ENCODE measurements at places on chromosomes 11 and 22. TPM values are rescaled to one million over a fixed set of nuclear protein-coding genes. Genes with fewer than 3 reads are reported as not detected.

SCGB2A2 gene
- 0.59 TPM for polyA plus RNA-seq

GRCh38 chr11:59542142-59542810 lies 30.9 kb downstream of the OR4D9 start:
- no peak overlapping the region for H3K4me3 ChIP-seq
- no peak for DNase-seq
- H3K36me3 ChIP-seq = no peaks in the 10 kb centered on the region
- no peaks in the 10 kb centered on the region for H3K27me3 ChIP-seq
- H3K27ac ChIP-seq = no peak overlapping the region
- no peaks in the 10 kb centered on the region for H3K4me1 ChIP-seq

DNA sequence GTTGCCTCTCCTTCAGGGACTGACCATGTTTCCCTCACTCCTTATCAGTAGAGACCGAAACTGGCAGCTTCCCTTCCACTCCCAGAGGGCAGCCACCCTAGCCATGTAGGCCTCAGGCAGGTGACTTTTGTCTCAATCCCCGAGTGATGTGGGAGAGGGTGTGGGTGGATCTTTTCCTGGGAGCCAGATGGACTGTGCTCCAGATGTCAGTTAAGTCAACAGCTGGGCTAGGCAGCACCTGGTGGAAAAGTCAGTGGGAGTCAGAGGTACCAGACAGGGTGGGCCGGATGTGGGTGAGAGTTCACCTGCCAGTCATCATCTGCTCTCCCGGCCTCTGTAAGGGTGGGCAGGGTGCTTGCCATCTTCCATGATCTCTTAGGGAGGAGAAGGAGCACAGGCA lies 1.9 kb downstream of the BANF1 start:
- peak overlapping the region; percentile 96 for H3K27ac ChIP-seq
- peak overlapping the region; percentile 8 for H3K4me3 ChIP-seq
- H3K27me3 ChIP-seq = no peaks in the 10 kb centered on the region
- DNase-seq = no peak

SLCO2B1 gene
- 1.7 TPM for polyA plus RNA-seq

YAP1 gene
- 42.3 TPM for polyA plus RNA-seq

- DNase-seq = no peak
- no peaks in the 10 kb centered on the region for H3K36me3 ChIP-seq
- H3K27me3 ChIP-seq = no peaks in the 10 kb centered on the region
- no peak overlapping the region for H3K27ac ChIP-seq
- no peaks in the 10 kb centered on the region for H3K4me1 ChIP-seq
Observed at GRCh38 chr22:48851933-48852549, 975.6 kb downstream of the BRD1 start.

DNA sequence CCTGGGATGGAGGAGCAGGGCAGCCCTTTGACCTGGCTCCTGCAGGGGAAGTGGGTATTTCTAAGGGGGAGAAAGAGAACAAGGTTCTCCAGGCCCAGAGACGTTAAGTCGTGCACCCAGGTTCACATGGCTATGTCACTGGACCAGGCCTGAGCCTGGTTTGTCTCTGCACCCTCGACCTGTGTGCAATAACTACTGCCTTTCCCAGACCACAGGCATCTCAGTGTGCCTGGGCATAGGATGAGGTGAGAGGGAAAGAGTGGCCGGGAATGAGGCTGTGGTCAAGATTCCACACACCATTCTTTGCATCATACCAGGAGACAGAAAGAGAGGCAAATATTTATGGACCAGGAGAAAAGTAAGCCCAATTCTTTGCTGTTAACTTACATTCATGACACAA lies 66.8 kb downstream of the PRR5L start:
- no peak overlapping the region for H3K4me3 ChIP-seq
- H3K27me3 ChIP-seq = no peaks in the 10 kb centered on the region
- no peak for DNase-seq
- no peak overlapping the region for H3K27ac ChIP-seq

IFITM2 gene
- polyA plus RNA-seq = 109 TPM

DNA sequence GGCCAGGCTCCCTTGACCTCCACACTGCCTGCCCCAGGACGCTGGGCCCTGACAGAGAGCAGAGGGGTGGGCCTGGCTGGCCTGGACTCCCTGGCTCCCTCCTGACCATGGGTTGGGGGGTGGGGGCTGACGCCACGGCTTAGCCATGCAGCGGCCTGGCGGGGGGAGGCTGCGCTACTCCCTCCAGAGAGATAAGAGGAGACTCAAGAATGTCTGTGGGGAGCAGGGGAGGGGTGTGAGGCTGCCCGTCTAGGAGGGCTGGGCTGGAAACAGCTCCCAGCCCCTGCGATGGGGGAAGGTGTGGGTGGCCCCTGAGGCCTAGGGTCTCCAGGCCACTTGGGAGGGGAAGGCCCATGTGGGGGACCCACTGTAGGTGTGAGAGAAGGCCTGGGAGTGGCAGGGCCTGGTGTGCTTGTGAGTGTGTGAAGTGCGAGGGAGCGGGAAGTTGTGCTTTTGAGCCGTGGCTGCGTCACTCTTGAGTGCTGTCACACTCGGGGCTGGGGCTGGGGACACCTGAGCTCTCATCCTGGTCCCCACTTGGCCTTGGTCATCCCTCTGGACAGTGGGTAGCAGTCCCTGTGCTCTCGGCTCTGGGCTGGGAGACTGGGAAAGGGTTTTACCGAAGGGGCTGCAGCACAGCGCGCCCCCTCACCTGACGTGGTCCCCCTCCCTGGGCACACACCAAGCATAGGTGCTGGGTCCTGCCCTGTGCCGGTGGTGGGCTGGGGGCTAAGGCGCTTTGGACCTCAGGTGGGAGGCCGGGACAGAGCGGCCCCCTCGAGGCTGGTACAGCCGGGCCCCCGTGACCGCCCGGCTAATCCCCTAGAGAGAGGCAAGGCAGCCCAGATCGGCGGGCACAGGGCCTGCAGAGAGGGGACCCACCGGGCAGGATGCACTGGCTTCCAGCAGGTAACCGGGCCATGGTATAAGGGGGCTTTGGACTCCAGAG lies 2.4 kb downstream of the MYRF start:
- H3K27ac ChIP-seq = no peak overlapping the region
- DNase-seq = no peak
- no peak overlapping the region for H3K4me3 ChIP-seq
- H3K36me3 ChIP-seq = no peaks in the 10 kb centered on the region
- peaks cover 9% of the 10 kb centered on the region for H3K27me3 ChIP-seq

RAB3IL1 gene
- polyA plus RNA-seq = 1.7 TPM

- H3K27ac ChIP-seq = peak overlapping the region; percentile 95
- H3K4me3 ChIP-seq = peak overlapping the region; percentile 94
- peak; percentile 88 for DNase-seq
- peaks cover 74% of the 10 kb centered on the region for H3K4me1 ChIP-seq
- H3K36me3 ChIP-seq = no peaks in the 10 kb centered on the region
- no peaks in the 10 kb centered on the region for H3K27me3 ChIP-seq
Observed at GRCh38 chr11:47177846-47178245, 1.2 kb upstream of the ARFGAP2 start.

- peaks cover 35% of the 10 kb centered on the region for H3K4me1 ChIP-seq
- H3K4me3 ChIP-seq = peak overlapping the region; percentile 84
- peak; percentile 31 for DNase-seq
- no peaks in the 10 kb centered on the region for H3K36me3 ChIP-seq
- H3K27me3 ChIP-seq = no peaks in the 10 kb centered on the region
Observed at GRCh38 chr11:10305964-10306918, 1.4 kb downstream of the ADM start.

GLYATL1 gene
- not detected for polyA plus RNA-seq

DNA sequence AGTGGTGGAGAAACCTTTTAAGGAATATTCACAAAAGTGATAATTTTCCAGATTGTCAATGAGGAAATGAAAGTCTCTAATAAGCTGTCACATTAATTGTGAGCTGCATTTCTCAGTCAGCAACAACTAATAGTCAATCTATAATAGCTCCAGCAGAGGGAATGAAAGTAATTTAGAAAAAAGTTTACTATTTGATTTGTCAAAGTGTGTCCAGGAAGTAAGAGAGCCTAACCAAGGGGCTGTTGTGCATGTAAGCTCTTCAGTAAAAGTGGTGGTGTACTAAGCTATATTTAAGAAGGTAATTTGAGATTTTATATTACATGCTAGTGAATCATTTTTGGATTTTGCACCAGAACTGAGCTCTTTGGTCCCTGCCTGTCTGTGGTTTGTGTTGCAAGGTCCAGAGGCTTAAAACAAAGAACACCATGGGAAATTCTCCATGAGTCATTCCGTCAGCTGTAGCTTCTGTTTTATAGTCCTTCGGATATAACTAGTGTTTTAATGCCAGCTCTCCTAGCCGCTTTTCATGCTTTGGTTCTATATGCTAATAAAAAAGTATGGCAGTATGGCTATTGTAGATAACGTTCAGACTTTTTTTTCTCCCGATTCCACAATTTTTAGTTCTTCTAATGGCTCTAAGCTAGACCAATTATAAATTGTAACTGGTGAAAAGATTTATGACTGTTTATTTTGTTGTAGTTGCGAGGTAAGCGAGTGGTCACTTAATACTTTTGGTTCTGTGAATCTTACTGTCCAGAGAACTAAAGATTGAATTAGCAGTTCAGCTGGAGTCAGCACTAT lies 64.6 kb downstream of the ARHGEF12 start:
- peak overlapping the region; percentile 89 for H3K27ac ChIP-seq
- peak overlapping the region; percentile 56 for H3K4me3 ChIP-seq
- H3K27me3 ChIP-seq = no peaks in the 10 kb centered on the region
- H3K36me3 ChIP-seq = no peaks in the 10 kb centered on the region

SMTNL1 gene
- polyA plus RNA-seq = 6.7 TPM

ADAMTS15 gene
- polyA plus RNA-seq = 0.79 TPM

OR5I1 gene
- polyA plus RNA-seq = not detected

OR9G1 gene
- not detected for polyA plus RNA-seq

GRCh38 chr22:47029244-47030074 lies 267.0 kb downstream of the TBC1D22A start:
- no peak overlapping the region for H3K27ac ChIP-seq
- no peak for DNase-seq
- no peaks in the 10 kb centered on the region for H3K27me3 ChIP-seq

PGA5 gene
- 0.44 TPM for polyA plus RNA-seq

DNA sequence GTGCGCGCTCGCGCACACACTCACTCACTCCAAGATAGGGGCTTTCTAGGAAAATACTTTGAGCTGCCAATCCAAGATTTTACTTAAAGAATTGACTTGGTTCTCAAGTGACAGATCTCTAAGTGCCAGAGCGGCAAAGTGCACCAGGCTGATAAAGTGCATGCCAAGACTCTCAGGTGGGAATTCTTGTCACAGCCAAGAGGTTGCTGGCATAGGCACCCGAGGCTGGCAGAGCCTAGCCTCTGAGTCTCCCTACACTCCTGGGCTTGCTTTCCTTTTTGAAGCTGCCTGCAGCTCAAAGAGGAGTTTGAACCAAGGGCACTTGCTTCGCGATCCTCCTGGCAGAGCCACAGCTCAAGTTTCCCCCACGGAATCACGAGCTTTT lies 2.5 kb upstream of the ADM start:
- H3K36me3 ChIP-seq = no peaks in the 10 kb centered on the region
- H3K27ac ChIP-seq = peak overlapping the region; percentile 86

OR2AG1 gene
- polyA plus RNA-seq = not detected

GRCh38 chr22:32477596-32477995 lies 3.0 kb downstream of the FBXO7 start:
- H3K4me1 ChIP-seq = peaks cover 42% of the 10 kb centered on the region
- no peaks in the 10 kb centered on the region for H3K36me3 ChIP-seq
- H3K27me3 ChIP-seq = no peaks in the 10 kb centered on the region

GRCh38 chr22:45023431-45023830 lies 13.6 kb upstream of the PHF21B start:
- no peak for DNase-seq
- H3K27me3 ChIP-seq = no peaks in the 10 kb centered on the region
- no peaks in the 10 kb centered on the region for H3K36me3 ChIP-seq
- no peak overlapping the region for H3K27ac ChIP-seq
- H3K4me1 ChIP-seq = no peaks in the 10 kb centered on the region
- H3K4me3 ChIP-seq = no peak overlapping the region

- H3K27ac ChIP-seq = no peak overlapping the region
- H3K27me3 ChIP-seq = no peaks in the 10 kb centered on the region
- peaks cover 5% of the 10 kb centered on the region for H3K36me3 ChIP-seq
- H3K4me1 ChIP-seq = peaks cover 6% of the 10 kb centered on the region
- no peak for DNase-seq
- no peak overlapping the region for H3K4me3 ChIP-seq
Observed at GRCh38 chr22:23800297-23801237, 13.8 kb downstream of the SMARCB1 start.

- no peaks in the 10 kb centered on the region for H3K27me3 ChIP-seq
- no peaks in the 10 kb centered on the region for H3K4me1 ChIP-seq
- no peak overlapping the region for H3K27ac ChIP-seq
- H3K36me3 ChIP-seq = peaks cover 22% of the 10 kb centered on the region
- H3K4me3 ChIP-seq = no peak overlapping the region
- DNase-seq = no peak
Observed at GRCh38 chr11:94450048-94450447, 43.6 kb downstream of the MRE11 start.

DNA sequence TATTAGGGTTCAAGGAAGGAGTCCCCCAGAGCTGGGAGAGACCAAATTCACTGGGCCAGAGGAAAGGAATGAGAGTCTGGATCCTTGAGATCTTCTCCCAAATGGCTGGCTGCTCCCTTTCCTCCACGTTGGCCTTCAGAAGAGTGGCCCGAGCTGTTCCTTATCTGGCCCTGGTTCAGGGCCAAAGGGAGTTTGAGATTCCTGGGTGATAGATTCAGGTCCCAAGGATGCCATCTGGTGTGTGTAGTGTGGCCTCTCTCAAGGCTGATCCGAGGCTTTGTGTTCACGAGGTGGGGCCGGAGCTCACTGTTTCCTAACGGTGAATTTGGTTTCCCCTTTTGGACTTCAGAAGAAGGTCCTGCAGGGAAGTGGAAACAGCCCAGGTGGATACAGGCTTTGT lies 17.4 kb upstream of the ABCC8 start:
- H3K36me3 ChIP-seq = no peaks in the 10 kb centered on the region
- H3K27me3 ChIP-seq = no peaks in the 10 kb centered on the region
- no peak overlapping the region for H3K27ac ChIP-seq
- no peak for DNase-seq
- H3K4me3 ChIP-seq = no peak overlapping the region

GRCh38 chr22:47784367-47784983 lies 1022.0 kb downstream of the TBC1D22A start:
- no peaks in the 10 kb centered on the region for H3K36me3 ChIP-seq
- no peak for DNase-seq
- no peaks in the 10 kb centered on the region for H3K4me1 ChIP-seq
- no peaks in the 10 kb centered on the region for H3K27me3 ChIP-seq
- H3K4me3 ChIP-seq = no peak overlapping the region

DNA sequence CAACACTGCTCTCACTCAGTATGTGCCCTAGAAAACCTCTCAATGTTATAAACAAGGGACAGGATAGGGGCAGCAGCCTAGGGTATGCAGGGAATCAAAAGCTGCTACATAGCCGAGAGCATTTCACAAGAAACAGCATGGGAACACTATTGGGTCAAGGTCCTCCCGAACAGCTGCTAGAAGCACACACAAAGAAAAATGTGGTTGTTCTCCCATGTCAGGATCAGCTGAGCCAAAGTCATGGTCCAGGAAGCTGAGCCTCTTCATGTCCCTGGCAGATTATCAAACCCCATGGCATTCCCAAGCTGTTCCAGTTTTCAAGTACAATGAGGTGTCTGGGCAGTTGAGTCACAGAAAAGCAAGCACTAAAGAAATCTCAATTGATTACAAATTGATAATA lies 21.0 kb upstream of the GDPD4 start:
- H3K4me1 ChIP-seq = peaks cover 5% of the 10 kb centered on the region
- peaks cover 10% of the 10 kb centered on the region for H3K36me3 ChIP-seq
- no peaks in the 10 kb centered on the region for H3K27me3 ChIP-seq
- H3K27ac ChIP-seq = no peak overlapping the region
- no peak overlapping the region for H3K4me3 ChIP-seq

All from psoas muscle (tissue), 8 donors.